ENCODE measurements at places on chromosomes 4 and X.

DNA sequence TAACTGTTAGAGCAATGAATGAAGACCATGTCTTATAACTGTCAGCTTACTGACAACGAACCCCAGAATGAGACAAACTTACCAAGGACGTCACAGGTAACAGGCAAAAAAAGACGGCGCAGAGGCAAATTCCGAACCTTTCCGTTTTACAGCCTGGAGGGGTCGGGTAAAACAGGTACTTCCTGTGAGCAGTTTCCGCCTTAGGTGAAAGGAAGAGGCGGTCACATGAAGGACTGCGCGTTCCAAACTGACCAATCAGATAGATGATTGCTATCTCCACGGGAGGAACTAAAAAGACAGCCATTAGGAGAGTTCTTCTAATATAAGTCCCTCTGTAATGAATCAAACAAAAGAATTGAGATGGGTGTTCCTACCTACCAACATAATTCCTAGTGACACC lies at the start of gene COX7B2:
COX7B2 (minus strand) TSS at position 168 of the 400 bp plus-strand sequence. CDS start 174,053 bp downstream, outside the sequence.
- no peak for DNase-seq

DNA sequence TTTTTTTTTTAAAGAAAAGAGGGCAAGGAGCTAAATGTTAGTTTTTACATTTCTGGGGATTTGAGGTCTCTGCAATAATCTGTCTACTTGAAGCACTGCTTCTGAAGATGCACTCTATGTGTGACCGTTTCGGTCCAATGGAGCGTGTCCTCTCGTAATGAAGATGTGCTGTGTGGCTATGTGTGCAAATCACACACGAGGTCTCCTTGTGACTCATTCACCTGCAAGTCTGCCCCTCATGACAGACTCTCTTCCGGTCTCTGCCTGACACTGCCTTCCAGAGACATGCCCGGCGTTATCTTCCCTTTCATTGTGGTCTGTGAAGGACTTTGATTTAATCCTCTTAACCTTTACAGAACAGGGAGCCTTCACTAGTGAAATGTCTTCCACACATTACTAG lies 84.3 kb downstream of the TRAM1L1 start:
- DNase-seq: no peak

DNA sequence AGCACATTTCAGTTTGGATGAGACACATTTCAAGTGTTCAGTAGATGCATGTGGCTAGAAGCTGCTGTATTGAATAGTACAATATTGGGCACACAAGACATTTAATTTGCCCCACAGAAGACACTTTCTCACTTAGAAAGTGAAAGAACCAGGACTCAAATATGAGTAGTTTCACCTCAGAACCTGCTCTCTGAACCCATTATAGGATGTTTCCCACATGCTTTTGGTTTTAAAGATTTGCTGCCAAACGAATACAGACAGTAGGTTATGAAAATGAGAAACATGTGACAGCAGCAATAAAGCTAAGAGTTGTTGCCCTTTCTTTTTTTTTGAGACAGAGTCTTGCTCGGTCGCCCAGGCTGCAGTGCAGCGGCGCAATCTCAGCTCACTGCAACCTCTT lies 32.3 kb downstream of the C4orf54 start:
- DNase-seq: peak; percentile 4

DNA sequence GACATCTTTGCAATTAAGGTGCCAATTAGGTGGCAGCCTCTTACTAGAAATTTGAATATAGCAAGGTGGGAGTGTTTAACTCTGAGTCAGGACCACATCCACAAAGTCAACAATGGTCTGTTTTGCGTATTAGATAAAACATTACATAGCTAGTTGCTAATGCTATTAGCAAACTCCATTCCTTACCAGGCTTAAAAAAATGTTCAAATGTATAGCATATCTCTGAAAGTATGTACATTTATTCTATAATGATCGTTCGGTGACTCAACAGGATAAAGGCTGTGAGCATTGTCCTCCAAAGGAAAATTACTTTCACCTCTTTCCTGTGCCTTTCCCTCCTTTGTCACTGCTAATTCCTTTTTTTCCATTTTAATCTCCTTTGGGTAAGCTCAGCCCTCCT lies 74.5 kb downstream of the SYTL5 start:
- DNase-seq: no peak

DNA sequence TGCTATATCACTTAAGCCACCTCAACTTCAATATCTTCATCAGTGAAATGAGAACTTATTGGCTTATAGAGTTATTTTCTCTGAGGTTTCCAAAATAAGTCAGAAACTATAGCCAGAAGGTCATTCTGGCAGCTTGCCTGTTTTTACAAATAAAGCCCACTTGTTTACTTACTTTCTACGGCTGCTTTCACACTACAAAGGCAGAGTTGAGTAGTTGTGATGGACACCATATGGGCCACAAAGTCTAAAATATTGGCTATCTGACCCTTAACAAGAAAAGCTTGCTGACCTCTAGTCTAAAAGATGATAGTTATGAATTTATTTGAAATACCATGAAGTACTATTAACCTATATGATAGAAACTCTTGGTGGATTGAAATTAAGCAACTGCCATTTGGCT lies 67.3 kb upstream of the ATOH1 start:
- no peak for DNase-seq

GRCh38 chr4:5142726-5143125 lies 91.4 kb downstream of the STK32B start:
- DNase-seq: no peak

- DNase-seq: no peak
Measured at GRCh38 chr4:6750286-6751221, 32.0 kb upstream of the KIAA0232 start.

- no peak for DNase-seq
Measured at GRCh38 chr4:139625482-139625881, 40.1 kb upstream of the MGST2 start.

DNA sequence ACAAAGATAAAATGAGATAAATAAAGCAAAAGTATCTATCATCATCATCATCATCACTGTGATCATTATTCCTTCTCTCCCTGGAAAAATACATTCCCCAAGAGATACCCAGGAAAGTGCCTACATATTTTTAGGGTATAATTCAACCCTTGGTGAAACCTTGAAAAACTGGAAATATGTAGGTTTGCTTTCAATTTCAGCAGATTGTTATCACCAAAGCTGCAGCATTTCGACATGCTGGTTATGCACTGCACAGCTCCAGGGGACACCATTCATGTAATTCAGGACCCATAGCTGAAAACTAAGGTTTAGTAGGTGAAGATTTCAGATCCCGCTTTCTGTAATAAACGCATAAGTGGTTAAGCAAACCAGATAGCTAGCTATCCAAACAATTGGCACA lies 28.4 kb upstream of the FBXW7 start:
- no peak for DNase-seq

DNA sequence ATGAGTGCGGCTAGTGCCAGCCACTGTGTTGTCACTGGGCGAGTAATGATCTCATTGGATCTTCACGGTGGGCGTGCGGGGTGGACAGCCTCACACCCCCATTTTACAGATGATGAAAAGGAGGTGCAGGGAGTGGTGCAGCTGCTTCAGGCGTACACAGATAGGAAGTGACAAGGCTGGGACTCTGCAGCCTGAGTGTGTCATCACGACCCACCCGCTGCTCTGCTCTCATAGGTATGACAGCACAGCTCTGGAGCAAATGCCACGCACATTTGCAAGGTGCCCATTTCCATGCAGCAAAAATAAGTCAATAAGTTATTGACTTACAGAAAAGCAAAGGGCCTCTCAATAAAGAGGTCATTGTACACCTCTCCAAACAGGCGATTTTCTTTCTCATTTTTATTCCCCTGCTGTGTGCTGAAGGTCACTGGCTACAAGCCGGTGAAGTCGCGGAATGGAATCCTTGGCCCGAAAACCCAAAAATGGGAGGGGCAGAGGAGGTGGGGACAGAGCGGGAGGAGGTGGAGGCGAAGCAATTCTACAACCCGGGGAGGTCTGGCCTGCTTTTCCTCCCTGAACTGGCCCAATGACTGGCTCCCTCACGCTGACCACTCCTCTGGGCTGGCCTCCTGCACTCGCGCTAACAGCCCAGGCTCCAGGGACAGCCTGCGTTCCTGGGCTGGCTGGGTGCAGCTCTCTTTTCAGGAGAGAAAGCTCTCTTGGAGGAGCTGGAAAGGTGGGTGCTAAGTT lies at the start of gene SOD3:
SOD3 (plus strand) TSS at position 658 of the 750 bp plus-strand sequence. CDS start 3,949 bp downstream, outside the sequence.
- DNase-seq: no peak

GRCh38 chr4:84718699-84719098 lies 135.8 kb downstream of the CDS1 start:
- DNase-seq: no peak

DNA sequence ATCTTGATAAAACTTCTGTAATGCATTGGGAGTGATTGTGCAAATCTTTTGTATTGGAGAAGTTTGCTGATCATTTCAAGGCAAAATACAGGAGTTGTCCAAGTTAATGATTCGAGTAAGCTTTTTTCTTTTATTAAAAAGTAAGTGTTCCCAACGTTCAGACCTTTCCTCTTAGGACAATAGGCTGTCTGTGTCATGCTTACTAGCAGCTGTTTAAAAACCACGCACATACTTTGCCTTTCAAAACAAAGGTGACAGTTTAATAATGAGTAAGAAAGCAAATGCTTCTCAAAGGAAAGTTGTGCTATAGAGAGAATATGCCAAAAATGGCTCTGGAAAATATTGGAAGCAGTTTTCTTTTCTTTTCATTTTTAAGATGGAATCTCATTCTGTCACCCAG lies 11.2 kb downstream of the TRAPPC11 start:
- no peak for DNase-seq

GRCh38 chrX:40109288-40110008 lies 11.7 kb upstream of the BCOR start:
- peak; percentile 50 for DNase-seq

DNA sequence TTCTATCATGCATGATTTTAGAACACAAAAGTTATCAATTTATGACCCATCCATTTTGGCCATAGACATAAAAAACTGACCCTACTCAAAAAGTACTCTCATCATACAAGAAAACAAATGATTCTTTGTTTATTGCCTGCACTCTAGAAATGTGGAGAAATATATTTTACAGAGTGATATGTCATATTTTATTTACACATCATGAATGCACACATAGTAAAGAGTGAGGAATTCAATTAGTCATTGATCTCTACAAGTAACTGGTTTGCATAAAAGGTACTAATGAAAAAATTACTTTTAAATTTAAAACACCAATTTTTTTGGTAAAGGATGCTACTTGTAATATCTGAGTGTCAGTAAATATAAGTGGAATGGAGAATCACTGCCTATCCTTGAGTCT lies 242.5 kb upstream of the FAT4 start:
- DNase-seq: no peak

GRCh38 chr4:186621959-186622553 lies 66.7 kb upstream of the MTNR1A start:
- no peak for DNase-seq

- DNase-seq: no peak
Measured at GRCh38 chrX:148412006-148412405, 88.4 kb upstream of the AFF2 start.

DNA sequence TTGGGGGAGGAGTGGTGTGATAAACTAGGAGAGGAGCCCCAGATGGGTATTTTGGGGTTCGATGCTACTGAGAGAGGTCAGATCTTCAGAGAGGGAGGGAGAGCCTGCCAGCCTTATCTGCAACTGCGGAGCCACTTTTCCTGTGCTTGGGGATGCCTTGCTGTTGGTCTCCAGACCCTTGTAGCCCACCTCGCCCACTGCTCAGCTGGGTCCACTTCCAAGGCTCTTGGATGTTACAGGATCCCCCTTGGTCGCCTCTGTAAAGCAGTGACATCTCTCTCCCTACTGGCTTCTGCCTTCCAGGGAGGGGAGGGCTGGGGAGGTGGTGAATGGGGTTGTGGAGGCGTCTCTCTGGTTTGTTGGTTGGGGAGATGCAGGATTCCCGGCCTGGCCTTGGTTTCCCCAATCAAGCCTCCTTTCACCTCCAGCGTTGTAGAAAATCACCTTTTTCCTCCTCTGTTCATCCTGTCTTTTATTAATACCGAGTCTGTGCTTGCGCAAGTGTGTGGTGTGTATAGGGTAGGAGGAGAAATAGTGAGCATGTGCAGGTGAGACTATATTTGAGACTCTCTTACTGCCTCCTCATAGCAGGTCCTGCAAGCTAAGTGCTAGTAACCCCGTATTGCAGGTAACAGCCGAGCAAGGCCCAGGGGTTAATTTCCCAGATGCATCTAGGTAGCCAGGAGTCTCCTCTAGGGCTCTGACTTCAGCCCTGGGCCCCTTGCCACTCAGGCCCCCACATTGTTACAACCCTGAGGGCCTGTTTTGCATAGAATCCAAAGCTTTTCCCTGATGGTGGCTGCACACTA lies 337.4 kb downstream of the ARHGAP10 start:
- no peak for DNase-seq

DNA sequence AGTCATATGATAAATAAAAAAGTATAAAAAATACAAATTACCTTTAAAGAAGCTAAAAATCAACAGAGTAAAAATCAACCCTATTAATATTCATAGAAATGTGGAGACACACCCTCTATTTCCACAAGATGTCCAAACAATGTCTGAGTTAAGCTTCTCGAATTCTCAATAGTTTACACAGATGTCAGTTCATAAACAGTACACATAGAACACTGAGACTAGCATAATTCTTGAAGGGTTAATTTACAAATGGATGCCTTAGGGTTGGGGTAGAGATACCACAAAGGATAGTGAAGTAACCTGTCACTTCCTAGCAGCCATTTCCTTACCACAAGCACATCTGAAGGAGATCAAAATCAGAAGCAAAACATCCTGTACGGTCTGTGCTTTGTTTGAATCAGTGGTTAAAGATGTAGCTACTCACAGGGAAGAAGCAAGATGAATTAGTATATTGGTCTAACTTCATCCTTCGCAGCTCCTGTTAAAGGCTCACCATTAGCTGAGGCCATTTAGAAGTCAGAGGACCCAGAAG lies 2393.9 kb downstream of the ARAP2 start:
- no peak for DNase-seq

DNA sequence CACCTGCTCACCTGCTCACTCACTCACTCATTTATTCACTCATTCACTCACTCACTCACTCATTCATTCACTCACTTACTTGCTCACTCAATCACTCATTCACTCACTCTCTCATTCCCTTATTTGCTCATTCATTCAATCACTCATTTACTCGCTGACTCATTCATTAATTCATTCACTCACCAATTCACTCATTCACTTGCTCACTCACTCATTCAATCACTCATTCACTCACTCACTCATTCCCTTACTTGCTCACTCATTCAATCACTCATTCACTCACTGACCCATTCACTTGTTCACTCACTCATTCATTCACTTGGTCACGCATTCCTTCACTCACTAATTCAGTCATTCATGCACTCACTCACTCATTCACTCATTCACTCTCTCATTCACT lies 88.7 kb upstream of the AFAP1 start:
- DNase-seq: no peak

GRCh38 chr4:7295197-7295910 lies 103.0 kb downstream of the SORCS2 start:
- DNase-seq: no peak

GRCh38 chr4:109588176-109588575 lies 28.1 kb downstream of the MCUB start:
- peak; percentile 84 for DNase-seq

DNA sequence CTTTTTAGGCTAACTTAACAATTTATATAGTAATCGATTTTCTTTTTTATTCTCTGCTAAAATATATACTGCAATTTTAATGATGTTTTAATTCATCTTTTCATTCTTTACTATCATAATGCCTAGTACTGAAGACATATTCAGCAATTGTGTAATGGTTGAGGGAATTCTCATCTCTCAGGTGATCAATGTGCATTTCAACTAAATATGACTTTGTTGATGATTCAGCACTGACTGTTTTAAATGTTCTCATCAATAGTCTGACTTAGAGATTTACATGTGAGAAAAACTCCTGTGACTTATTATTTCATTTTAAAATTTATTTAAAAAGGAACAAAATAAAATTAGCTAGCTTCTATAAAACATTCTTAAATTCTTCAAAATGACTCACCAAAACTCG lies 1450.3 kb downstream of the STIM2 start:
- DNase-seq: no peak
